ENCODE measurements at places on chromosomes 6 and 20. TPM values are rescaled to one million over a fixed set of nuclear protein-coding genes. Genes with fewer than 3 reads are reported as not detected.

The CLPSL2 gene
- polyA plus RNA-seq, result not detected

The BFSP1 gene
- polyA plus RNA-seq, result 2.3 TPM

The SRSF12 gene
- polyA plus RNA-seq, result 0.04 TPM

The RSPO3 gene
- polyA plus RNA-seq, result not detected

The NRN1 gene
- polyA plus RNA-seq, result not detected

The OR2H1 gene
- polyA plus RNA-seq, result not detected

The UBE2C gene
- 27.8 TPM for polyA plus RNA-seq

The OPRL1 gene
- polyA plus RNA-seq, result 0.86 TPM

The GTSF1L gene
- polyA plus RNA-seq, result not detected

The PPP1R16B gene
- not detected for polyA plus RNA-seq

The DEFB114 gene
- not detected for polyA plus RNA-seq

The FOXA2 gene
- not detected for polyA plus RNA-seq

The VWA7 gene
- polyA plus RNA-seq, result 0.32 TPM

The CCN2 gene
- polyA plus RNA-seq, result 955 TPM

The DOK5 gene
- polyA plus RNA-seq, result 2.1 TPM

The DYNLT2 gene
- polyA plus RNA-seq, result 0.64 TPM

The HSPA1L gene
- polyA plus RNA-seq, result 1.2 TPM

The FAM217A gene
- polyA plus RNA-seq, result not detected

The SNAP25 gene
- polyA plus RNA-seq, result 5.3 TPM

The RANBP9 gene
- 38.2 TPM for polyA plus RNA-seq

The C20orf141 gene
- polyA plus RNA-seq, result not detected

The OR2B6 gene
- polyA plus RNA-seq, result 0.09 TPM

The GGTLC1 gene
- polyA plus RNA-seq, result not detected

The ROS1 gene
- not detected for polyA plus RNA-seq

The FERMT1 gene
- 2.8 TPM for polyA plus RNA-seq

The SLC13A3 gene
- polyA plus RNA-seq, result 3.8 TPM

The CGA gene
- 0.19 TPM for polyA plus RNA-seq

The TPX2 gene
- 19.8 TPM for polyA plus RNA-seq

The TAGAP gene
- not detected for polyA plus RNA-seq

The TOMM34 gene
- 31.8 TPM for polyA plus RNA-seq

Measured in AG04450 (cell line).